Thyroid gland (tissue), 4 donors: ENCODE measurements at places on chromosomes 6 and 20.

- peak overlapping the region; percentile 75 for H3K27ac ChIP-seq
- DNase-seq = no peak
- H3K36me3 ChIP-seq = no peaks in the 10 kb centered on the region
- no peak overlapping the region for H3K4me3 ChIP-seq
Observed at GRCh38 chr6:79543886-79544285, 6.7 kb upstream of the LCA5 start.

DNA sequence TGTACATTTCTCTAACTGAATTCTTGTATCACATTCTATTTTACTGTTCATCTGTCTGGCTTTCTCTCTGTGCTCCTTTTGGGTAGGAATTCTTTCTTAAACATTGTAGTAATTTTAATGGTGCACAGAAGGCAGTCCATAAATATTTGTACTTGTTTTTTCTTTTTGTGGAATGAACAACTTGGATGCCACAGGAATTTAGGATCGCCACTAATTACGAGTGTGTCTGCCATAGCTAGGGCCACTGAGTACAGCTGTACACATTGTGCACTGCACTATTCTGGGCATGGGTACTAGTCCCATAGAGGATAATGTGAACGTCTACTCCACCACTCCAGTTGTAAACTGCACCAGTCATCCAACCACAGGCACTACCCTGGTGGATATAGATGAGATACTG, 39.3 kb upstream of the TMEM200A start:
- DNase-seq = no peak
- H3K4me1 ChIP-seq = no peaks in the 10 kb centered on the region
- no peaks in the 10 kb centered on the region for H3K27me3 ChIP-seq
- no peak overlapping the region for H3K27ac ChIP-seq

GRCh38 chr6:19052219-19052618, 665.1 kb downstream of the RNF144B start:
- H3K36me3 ChIP-seq = no peaks in the 10 kb centered on the region
- no peak overlapping the region for H3K4me3 ChIP-seq
- no peaks in the 10 kb centered on the region for H3K27me3 ChIP-seq
- no peak for DNase-seq

DNA sequence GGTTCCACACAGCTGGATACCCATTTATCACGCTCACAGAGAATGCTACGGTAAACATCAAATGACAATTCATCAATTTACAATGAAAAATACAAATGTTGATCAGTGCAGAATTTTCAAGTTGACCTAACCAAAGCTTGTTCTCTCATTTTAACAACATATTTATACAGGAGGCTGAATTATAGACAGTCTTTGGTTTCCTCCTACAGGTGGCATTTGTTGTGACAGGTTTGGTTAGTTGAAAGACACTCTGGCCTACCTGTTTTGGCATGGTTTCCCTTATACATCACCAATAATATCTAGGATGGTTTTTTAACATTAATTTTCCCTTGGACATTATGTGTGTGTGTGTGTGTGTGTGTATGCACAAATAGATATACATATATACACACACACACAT, 642.5 kb upstream of the MMS22L start:
- no peaks in the 10 kb centered on the region for H3K36me3 ChIP-seq
- H3K27ac ChIP-seq = no peak overlapping the region
- no peak for DNase-seq
- H3K27me3 ChIP-seq = no peaks in the 10 kb centered on the region

- H3K27ac ChIP-seq = no peak overlapping the region
- H3K4me3 ChIP-seq = no peak overlapping the region
- no peaks in the 10 kb centered on the region for H3K36me3 ChIP-seq
- no peak for DNase-seq
- no peaks in the 10 kb centered on the region for H3K27me3 ChIP-seq
Observed at GRCh38 chr6:87714093-87714842, 12.2 kb upstream of the AKIRIN2 start.

DNA sequence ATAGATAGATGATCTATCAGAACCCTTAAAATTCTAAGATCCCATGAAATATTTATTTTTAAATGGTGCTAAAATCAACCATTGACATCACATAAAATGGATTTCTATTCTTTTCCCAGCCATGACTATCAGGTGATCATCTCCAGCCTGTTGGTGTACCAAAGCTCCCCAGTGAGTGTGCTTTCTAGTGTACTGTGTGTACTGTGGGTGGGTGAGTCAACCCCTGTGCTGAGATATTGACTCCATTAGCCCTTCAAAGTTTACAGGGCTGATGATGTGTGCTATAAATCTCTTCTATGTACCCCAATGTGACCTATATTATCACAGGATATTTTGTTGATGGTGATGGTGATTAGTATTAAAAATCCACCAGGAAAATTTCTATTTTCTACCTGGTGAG, 344.6 kb downstream of the MMUT start:
- H3K27me3 ChIP-seq = no peaks in the 10 kb centered on the region
- H3K36me3 ChIP-seq = no peaks in the 10 kb centered on the region
- no peak overlapping the region for H3K4me3 ChIP-seq
- DNase-seq = no peak
- no peaks in the 10 kb centered on the region for H3K4me1 ChIP-seq

GRCh38 chr20:44137266-44137801, 49.7 kb downstream of the JPH2 start:
- no peak for DNase-seq
- H3K4me1 ChIP-seq = peaks cover 4% of the 10 kb centered on the region
- H3K4me3 ChIP-seq = no peak overlapping the region
- H3K27me3 ChIP-seq = no peaks in the 10 kb centered on the region

GRCh38 chr6:99364026-99364425, 14.6 kb upstream of the FAXC start:
- H3K36me3 ChIP-seq = no peaks in the 10 kb centered on the region
- no peak overlapping the region for H3K4me3 ChIP-seq
- no peaks in the 10 kb centered on the region for H3K4me1 ChIP-seq

GRCh38 chr6:138429761-138430160, 25.7 kb downstream of the HEBP2 start:
- no peaks in the 10 kb centered on the region for H3K27me3 ChIP-seq
- H3K4me3 ChIP-seq = no peak overlapping the region
- no peak overlapping the region for H3K27ac ChIP-seq

DNA sequence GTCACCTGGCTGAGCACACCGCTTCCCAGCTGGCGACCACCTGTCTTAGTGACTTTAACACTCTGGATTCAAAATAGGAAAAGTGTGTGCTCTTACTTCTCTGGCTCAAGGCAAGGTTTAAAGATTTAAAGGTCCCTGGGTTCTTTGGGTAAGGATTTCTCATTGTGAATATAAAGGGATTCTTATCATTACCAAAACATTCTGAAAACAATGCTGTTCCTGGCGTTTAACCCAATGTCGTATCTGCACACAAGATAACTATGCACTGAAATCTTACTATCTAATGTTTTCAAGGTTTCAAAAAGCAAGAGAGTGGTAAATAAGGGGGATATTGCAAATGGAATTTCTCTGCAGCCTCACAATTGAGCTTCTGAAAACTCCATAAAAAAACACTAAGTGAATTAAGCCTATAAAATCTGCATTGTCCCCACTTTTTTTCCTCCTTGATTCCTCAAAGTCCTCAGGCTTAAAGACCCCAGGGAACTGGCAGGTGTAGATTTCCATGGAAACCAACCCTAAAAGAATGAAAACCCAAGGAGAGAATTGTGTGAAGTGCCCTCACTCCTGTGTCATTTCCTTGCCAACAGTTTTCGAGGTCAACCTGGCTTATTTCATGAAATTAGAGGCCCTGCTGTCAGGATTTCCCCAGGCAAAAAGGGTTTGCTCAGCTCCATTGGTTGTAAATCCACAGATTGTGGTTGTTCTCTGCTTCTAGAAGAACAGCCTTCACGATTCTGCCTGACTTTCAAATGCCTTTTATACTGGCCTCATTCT, 44.0 kb downstream of the BMP2 start:
- H3K27ac ChIP-seq = no peak overlapping the region
- H3K36me3 ChIP-seq = no peaks in the 10 kb centered on the region
- no peaks in the 10 kb centered on the region for H3K27me3 ChIP-seq
- H3K4me1 ChIP-seq = no peaks in the 10 kb centered on the region
- DNase-seq = no peak

DNA sequence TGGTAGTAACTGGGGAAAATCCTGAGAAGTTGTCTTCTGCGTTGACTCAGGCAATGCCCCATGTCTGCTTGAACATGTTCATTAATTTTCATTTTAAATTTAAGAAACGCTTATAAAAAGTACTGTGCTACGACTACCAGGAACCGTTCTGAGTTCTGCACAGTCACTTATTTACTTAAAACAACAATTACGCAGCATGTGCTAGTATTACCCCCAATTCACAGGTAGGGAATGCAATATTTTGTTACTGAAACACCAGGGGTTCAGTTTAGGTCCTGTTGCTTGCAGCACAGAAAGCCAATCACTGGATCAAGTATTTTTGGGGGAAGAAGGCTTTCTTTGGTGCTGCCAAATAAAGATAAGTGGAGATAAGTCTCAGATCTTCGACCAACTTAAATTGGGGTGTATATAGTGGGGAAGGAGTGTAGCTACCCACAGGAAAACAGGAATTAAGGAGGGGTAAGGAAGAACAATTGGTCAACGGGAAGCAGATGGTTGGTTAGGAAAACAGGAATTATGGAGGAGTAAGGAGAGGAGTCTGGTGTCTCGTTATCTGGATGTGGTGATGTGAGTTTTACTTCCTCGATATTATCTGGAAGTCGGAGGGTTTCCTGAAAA, 5.2 kb upstream of the LRP11 start:
- no peak overlapping the region for H3K27ac ChIP-seq
- no peaks in the 10 kb centered on the region for H3K27me3 ChIP-seq
- no peak for DNase-seq
- H3K4me1 ChIP-seq = peaks cover 4% of the 10 kb centered on the region
- no peak overlapping the region for H3K4me3 ChIP-seq

DNA sequence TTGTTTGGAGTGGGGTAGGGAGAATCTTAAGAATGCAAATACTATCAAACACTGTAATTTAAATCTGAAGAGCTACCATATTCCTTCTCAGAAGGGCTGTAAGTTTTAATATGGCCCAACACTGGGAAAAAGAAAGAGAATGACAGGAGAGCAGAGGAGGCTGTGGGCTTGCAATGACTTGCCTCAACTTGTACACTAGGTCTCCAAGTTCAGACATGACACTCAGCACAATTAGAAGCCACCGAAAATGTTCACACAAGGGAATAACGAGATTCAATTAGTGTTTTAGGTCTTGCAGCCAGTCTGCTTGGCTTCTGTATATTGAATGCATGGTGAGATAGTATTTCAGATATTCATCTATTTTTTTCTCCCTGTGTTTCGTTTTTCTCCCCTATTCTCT, 89.4 kb downstream of the HS3ST5 start:
- no peak overlapping the region for H3K27ac ChIP-seq
- no peaks in the 10 kb centered on the region for H3K36me3 ChIP-seq
- DNase-seq = no peak
- H3K4me1 ChIP-seq = no peaks in the 10 kb centered on the region
- no peaks in the 10 kb centered on the region for H3K27me3 ChIP-seq

GRCh38 chr20:9498322-9498721, 16.1 kb upstream of the LAMP5 start:
- no peaks in the 10 kb centered on the region for H3K27me3 ChIP-seq
- no peak overlapping the region for H3K27ac ChIP-seq
- no peak for DNase-seq
- H3K36me3 ChIP-seq = no peaks in the 10 kb centered on the region

GRCh38 chr6:145621776-145622175, 113.5 kb downstream of the EPM2A start:
- no peak overlapping the region for H3K27ac ChIP-seq
- H3K4me1 ChIP-seq = no peaks in the 10 kb centered on the region
- H3K36me3 ChIP-seq = no peaks in the 10 kb centered on the region
- no peak overlapping the region for H3K4me3 ChIP-seq
- no peaks in the 10 kb centered on the region for H3K27me3 ChIP-seq
- DNase-seq = no peak

- no peaks in the 10 kb centered on the region for H3K27me3 ChIP-seq
- H3K36me3 ChIP-seq = no peaks in the 10 kb centered on the region
- H3K4me3 ChIP-seq = no peak overlapping the region
- no peaks in the 10 kb centered on the region for H3K4me1 ChIP-seq
Observed at GRCh38 chr6:34063651-34064050, 82.2 kb downstream of the GRM4 start.

GRCh38 chr6:47650553-47651432, 47.6 kb upstream of the ADGRF4 start:
- H3K4me3 ChIP-seq = no peak overlapping the region
- H3K27me3 ChIP-seq = no peaks in the 10 kb centered on the region
- no peak for DNase-seq
- no peaks in the 10 kb centered on the region for H3K36me3 ChIP-seq
- no peaks in the 10 kb centered on the region for H3K4me1 ChIP-seq
- H3K27ac ChIP-seq = no peak overlapping the region
